Activated CD8-positive, alpha-beta T cell treated with anti-CD3 and anti-CD28 coated beads for 36 hours (primary cell): ENCODE measurements at places on chromosomes 6 and 20.

DNA sequence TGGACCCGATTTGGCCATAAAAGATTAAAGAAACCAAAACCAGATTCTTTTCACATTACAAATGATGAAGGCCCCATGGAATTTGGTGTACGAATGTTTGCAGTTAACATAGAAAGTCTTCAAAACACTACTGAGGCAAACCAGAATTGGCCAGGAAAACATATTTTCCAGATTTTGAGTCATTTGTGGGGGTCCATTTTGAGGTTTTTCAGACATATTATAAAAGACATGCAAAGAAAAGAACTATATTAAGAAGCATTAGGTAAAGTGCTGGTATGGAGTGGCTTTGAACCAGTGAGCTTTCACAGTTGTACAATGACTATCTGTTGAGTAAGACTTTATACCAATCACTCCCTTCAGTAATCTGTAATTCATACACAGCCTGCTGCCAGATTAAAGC is 168.9 kb upstream of the COL21A1 start:
- DNase-seq, result no peak

DNA sequence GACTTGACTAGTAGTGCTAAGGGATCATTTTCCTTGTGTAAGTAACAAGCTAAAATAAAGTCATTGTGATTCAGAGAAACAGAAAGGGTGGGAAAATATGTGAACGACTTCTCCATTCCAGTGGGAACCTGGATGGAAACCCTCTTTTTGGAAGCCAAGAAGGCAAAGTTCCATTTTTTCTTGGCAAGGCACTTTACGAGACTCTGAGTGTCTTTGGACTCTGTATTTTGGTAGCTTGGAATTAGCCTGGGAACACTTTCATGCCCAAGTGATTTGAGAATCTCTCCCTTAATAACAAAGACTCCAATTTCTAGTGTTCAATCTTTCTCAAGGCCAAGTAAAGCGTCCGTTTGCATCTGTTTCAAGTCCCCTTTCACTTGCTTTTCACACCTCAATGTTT is 100.5 kb upstream of the SASH1 start:
- DNase-seq, result no peak

DNA sequence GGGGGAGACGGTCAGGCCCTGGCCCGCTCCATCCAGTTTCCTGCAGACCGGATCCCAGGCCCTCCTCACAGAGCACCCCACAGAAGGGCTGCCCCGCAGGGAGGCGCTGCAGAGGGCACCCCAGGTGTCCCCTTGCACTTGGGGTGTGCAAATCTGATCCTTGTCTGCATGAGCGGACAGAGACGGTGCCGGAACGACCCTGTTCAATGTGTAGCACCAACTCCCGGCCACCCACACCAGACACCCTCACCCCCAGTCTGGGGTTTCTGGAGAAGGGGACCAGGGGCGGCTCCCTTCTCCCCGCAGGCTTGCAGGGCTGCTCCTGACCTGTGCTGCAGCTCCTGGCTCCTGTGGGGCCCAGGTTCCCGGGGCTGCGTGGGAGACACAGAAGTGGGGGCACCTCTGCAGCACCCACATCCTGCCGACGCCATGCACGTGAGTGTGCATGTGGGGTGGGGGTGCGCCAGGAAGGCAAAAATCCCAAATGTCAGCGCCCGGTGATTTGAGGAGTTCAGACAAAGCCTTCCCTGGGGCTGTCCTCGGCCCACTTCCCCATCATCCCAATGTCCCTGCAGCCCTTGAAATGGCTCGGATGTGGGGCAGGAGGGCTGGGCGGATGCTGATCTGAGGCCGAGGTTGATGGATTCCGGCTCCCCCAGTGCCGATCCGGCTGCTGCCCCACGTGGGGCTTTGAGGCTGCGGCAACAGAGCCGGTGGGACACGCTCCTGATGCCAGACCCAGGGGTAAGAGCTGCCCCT is 85.3 kb upstream of the BHLHE23 start:
- no peak for DNase-seq

GRCh38 chr6:43886067-43886461 is 116.1 kb downstream of the VEGFA start:
- DNase-seq, result no peak

DNA sequence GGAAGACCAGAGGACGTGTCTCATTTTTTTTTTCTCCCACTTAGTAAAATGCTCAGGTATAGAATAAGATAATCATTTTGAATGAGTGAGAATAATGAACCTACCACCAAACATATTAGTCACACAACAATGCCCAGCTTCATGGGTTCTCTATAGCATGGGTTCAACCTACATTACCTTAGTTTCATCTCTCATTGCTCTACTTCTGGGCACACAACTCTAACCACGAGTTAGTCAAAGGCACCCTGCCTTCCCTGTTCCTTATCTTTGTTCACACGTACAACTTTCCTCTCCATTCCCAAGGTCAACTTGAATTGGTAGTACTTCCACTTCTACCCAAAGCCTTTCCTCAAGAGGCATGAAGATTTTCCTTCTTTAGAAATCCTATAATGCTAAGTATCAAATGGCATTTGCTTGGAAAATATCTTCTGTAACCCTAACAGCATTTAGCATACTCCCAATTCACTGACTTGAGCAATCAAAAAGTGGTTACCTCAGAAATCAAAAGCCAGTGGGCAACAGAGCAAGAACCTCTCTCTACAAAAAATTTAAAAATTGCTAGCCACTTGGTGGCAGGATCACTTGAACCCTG is 20.9 kb downstream of the DEK start:
- DNase-seq, result no peak

DNA sequence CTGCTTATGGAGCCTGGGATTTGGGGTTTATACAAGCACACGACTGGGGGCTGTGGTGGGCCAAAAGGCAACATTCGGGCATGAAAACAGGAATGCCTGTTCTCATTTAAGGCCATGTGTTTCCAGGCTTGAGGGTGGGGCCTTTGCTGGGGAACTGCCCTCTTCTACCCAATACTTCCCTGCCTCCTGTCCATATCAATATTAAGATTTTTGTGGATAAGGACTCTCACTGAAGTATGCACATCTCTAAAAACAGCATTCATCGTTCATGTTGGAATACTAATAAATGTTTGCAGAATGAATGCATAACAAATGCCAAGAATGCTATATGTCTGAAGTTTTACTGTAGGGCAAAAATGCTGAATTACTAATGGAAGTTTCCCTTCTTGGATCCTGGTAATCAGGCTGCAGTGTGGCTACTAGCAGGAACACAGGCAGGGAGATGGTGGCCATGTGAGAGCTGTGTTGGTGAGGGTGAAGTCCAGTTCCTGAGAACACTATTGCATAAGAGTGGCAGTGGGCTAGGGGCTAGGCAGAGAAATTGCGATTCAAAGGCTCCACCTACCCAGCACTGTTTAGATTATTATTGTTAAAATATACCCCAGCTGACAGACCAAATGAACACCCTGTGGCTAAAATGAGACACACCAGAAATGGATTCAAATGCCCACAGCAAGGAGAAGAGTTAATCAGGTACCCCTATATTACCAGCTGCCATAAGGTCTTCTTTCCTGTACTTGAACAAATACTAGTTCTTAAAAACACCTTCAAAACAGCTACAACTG is 644.3 kb downstream of the EPM2A start:
- DNase-seq, result no peak

DNA sequence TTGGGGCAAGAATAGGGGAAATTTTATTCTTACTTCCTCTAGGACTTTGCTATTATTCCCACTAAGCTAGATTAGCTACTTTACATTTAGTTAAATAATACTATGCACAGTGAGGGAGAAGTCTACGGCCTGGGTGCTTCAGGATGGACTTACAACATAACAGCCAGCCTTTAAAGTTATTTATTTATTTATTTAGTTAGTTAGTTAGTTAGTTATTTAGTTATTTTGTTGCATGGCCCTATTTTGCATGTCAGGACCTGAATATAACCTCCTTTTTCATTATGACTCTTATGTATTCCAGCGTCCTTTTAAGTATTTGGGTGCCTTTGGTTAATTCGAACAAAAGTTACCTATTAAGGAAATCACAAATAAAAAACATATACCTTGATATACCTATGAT is 238.7 kb downstream of the EYS start:
- no peak for DNase-seq

DNA sequence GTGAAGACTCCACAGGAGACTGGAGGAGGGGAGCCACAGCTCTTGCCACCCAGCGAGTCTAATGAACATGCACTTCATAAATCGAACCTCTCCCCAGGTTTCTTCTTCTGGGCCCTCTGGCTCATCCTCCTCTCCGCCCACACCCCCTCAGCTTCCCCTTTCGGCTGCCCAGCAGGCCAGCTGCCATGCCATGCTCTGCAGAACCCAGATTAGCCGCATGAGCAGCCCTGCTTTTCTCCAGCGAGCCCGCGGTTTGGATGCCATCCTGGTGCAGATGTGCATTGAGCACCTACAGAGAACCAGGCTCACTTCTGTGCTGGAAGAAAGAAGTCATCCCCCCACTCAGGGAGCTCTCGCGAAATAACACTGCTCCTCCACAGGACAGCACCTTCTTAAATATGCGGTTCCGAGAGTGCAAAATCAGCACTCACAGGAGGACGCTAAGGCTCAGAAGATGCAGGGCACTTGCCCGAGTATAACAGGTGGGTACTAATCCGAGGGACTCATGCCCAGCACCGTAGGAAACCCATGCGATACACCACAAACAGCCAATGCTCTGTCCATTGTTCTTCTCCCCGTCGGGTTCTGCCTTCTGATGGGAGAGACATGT is 143.0 kb upstream of the THBS2 start:
- DNase-seq, result no peak

- no peak for DNase-seq
Observed at GRCh38 chr6:92281571-92282076, 1137.7 kb downstream of the EPHA7 start.

DNA sequence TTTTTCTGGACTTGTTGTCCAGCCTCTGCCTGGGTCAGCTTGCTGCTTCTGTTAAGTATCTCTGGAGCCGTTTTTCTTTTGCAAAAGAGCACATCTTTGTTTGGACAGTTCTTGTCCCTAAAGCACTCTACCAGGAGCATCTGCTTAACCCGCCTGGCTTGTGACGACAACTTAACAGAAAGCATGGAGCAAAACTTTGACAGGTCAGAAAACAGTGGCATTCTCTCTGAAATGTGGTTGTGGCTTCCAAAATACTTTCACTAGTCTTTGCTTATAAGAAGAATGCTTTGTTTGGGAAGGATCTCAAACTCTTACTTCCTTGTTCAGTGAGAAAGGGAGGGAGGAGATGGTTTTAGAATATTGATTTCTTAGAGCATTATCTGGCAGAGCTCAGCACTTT is 47.6 kb downstream of the CD109 start:
- DNase-seq, result no peak

- no peak for DNase-seq
Observed at GRCh38 chr6:117907601-117908245, 659 bp downstream of the SLC35F1 start.

DNA sequence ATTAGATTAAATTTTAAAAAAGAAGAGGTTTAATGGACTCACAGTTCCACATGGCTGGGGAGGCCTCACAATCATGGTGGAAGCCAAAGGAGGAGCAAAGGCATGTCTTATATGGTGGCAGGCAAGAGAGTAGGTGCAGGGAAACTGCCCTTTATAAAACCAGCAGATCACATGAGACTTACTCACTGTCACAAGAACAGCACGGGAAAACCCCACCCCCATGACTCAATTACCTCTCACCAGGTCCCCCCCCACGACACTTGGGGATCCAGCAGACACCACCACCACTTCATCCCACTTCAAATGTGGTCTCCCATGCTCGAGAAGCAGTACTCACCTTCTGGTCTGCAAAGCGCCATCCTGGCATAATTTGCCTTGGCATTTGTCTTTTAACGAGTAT is 24.6 kb downstream of the MTFR2 start:
- DNase-seq, result peak; percentile 62

GRCh38 chr6:13278991-13279390 is 49.3 kb downstream of the TBC1D7 start:
- DNase-seq, result no peak

GRCh38 chr6:7086488-7086887 is 21.3 kb upstream of the RREB1 start:
- DNase-seq, result peak; percentile 69

DNA sequence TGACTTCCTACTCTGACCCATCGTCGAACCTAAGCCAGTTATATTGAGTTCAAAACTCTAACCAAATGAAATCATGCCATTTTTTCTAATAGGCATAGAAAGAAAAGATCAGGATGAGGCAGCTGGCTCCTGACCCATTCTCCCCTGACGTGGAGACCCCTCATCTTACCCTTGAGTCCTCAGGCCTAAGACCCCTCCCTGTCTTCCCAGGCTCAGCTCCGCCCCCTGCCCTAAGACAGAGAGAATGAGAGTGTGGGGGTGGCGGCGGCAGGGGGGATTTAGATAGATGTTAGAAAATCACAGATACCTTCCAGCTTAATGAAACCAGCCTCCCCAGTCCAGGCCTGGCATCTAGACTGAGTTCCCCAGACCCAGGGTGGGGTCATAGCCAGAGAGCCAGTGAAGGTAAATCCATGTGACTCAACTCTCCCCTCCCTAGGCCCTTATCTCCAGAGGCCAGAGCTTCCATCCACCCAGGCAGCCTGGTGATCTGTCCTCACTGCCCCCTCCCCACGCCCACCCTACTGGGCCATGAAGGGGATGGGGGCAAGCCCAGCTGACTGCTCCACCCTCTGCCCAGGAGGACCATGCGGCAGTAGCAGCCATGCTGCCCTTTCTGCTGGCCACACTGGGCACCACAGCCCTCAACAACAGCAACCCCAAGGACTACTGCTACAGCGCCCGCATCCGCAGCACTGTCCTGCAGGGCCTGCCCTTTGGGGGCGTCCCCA is 6.8 kb downstream of the TMEM63B start:
- DNase-seq, result no peak

- DNase-seq, result no peak
Observed at GRCh38 chr6:28480253-28480932, 35.2 kb downstream of the GPX6 start.

GRCh38 chr6:103326760-103327757 is 1532.7 kb downstream of the HACE1 start:
- no peak for DNase-seq

- no peak for DNase-seq
Observed at GRCh38 chr20:46378412-46379009, 27.9 kb downstream of the ELMO2 start.

DNA sequence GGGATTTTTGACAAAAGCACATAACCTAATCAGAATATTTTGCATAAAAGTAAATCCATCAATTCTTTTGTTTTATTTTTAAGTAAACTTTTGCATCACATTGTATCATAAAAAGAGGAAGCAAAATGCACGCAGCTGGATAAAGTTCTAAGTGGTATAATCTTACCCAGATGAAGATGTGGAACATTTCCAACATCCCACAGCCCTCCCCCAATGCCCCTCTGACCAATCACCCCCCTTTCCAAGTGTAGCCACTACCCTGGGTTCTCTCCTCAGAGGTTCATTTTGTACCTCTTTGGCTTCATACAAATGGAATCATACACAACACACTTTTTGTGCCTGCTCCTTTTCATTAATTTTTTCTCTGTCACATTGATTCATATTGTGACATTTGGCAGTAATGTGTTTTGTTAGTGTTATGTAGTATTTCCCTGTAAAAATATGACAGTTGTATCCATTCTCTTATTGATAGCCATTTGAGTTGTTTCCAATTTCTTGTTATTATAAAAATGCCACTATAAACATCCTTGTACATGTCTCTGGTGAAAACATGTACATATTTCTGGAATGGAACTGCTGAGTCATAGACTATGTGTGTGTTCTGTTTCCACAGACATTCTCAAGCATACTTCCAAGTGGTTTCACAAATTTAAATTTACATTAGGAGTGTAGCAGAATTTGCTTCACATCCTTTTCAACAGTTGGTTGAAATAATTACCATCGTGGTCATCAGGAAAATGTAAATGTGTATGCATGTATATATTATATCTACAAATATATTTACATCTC is 92.9 kb upstream of the SYNDIG1 start:
- no peak for DNase-seq
